ENCODE measurements at places on chromosomes 3 and 15. TPM values are rescaled to one million over a fixed set of nuclear protein-coding genes. Genes with fewer than 3 reads are reported as not detected.

GRCh38 chr3:157059661-157060060 lies 100.3 kb downstream of the CCNL1 start:
- no peak for DNase-seq

DNA sequence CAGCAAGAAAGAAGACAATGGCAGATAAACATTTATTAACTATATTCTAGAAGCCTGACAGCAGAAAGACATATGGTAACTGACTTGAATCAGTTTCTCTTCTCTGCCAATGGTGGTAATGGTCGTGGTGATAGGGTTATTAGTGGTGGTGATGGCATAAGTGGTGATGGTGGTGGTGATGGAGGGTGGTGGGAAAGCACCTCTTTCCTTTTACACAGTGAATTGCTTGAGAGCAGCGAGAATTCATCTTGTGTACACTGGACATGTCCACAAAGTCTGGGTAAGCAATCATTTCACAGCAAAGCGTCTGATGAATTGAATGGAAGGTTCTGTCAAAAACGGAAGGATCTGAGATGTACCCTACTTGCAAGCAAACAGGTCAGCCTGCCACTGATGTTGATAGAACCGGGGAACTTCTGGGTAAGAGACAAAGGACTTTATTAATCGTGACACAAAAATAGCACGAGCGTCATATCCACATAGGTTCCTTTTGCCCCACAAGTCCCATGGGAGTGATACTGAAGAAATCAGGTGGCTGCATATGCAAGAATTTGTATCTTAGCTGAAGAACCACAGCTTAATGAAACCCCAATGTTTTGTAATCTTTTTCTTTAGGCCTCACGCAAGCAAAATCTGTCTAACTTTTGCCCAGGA lies 23.5 kb upstream of the TBC1D5 start:
- no peak for DNase-seq

PEX11A gene
- total RNA-seq = 3.0 TPM

DNA sequence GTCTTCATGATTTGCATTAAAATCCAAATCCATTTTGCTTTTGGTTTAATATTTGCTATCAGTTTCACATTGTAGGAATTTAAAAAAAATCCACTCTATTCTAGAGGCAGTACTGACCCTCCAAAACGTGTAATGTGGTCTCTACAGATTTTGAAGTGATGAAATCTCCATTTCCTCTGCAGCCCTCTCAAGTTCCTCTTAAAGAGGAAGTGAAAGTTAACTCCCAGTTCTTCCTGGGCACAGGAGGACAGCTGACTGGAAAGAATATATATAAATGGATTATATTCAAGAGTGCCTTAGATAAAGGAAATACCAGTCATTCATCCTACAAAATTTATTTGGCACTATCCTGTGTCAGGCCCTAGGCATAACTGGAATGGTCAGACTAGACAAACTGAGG lies 83.5 kb upstream of the PLCL2 start:
- DNase-seq = no peak

GRCh38 chr15:48298914-48299313 lies 32.3 kb upstream of the DUT start:
- DNase-seq = no peak

DNA sequence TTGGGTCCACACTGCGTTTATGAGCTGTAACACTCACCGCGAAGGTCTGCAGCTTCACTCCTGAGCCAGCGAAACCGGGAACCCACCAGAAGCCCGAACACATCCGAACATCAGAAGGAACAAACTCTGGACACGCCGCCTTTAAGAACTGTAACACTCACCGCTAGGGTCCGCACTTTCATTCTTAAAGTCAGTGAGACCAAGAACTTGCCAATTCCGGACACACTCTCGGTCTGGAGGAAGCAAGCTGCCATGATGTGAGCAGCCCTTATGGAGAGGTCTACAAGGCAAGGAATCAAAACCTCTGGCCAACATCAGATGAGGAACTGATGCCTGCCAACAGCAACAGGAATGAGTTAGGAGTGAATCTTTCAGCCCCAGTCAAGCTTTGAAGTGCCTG lies 62.9 kb downstream of the SLC28A2 start:
- peak; percentile 59 for DNase-seq

DNA sequence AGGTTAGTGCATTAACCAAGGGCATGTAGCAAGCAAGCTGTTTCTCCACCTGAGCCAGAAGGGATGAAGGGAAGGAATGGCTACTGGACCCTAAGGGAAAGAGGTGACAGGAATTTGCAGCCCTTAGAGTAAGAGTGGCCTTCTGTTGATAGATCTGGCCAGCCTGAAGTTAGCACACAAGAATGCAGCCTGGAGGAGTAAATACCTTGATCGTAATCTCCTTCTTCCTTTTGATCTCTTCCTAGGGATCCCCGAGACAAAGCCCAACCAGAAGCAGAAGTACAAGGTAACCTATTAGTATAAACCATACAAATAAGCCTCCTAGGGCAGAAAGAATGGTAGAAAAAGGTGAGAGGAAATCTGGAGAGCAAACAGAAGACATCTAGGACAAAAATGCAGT lies 134.6 kb downstream of the ATP8B4 start:
- no peak for DNase-seq

MEF2A gene
- 22.2 TPM for total RNA-seq

DNA sequence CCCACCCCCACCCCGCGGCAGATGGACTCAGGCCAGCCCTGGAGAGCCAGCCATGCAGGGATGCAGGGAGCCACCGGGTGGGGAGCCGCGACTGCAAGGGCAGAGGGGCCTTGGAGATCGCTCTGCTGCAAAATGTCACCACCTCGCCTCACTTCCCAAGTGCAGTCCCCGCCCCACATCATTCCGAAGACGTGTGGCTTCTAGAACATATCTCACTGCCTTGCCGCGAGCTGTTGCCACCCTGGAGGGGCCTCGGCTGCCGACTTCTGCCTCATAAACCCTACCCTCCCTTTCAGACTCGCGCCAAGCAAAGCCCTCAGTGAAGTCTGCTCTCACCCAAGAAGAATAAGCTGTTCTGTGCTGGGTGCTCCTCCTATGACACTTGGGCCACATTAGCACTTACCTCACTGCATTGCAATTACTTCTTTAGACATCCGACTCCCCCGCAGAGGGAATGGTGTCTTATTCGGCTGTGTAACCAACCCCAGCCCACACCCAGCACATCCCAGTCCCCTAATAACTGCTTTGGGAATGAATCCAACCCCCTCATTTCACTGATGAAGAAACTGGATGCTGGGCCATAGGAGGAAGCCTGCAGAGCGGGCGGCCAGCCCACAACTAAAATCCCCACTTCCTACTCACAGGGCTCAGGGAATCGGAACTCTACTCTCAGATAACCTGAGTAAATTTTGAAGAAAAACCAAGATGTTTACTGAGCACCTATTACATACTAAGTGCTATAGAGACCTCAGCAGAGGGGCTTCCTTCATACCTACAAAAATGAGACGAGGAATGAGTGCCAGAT lies 8.6 kb downstream of the TLE3 start:
- DNase-seq = peak; percentile 29

DNA sequence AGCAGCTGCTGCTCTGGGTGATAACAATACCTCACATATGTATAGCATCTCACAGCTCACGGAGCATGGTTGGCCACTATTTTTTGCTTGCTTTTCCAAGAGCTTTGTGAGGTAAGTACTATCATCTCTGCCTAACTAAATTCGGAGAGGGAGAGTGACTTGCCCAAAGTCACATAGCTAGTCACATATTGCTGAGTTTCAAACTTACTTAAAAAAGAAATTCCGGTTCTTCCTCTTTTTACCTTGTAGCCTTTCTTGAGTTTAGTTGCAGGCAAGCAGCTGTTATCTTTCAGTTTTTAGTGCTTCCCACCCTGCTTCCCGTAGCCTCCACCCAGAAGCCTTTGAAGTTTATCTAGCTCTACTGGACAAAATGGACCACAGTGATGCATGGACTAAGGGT lies 309.2 kb downstream of the PDCD6IP start:
- DNase-seq = no peak

FEZF2 gene
- total RNA-seq = not detected

GRCh38 chr3:105518806-105519418 lies 152.2 kb downstream of the ALCAM start:
- DNase-seq = peak; percentile 9

RYR3 gene
- total RNA-seq = 1.4 TPM
